Fibroblast of skin of right biceps (primary cell): ENCODE measurements at places on chromosomes 5 and 9.
A peak's percentile ranks its signal among the peaks of the same experiment; 100 is the strongest.

DNA sequence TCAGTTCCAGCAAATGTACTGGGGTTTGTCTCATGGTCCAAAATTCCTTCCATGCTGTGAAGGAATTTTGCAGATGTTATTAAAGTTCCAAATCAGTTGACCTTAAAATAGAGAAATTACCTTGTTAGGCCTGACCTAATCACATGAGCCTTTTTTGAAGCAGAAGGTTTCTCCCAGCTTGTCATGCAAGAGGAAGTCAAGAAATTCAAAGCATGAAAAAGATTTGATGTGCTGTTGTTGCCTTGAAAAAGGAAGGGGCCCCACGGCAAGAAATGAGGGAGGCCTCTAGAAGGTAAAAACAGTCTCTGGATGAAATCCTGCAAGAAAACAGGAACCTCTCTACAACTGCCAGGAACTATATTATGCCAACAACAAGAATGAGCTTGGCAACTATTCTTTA, 24.2 kb upstream of the HAPLN1 start:
- DNase-seq, result peak; percentile 59

DNA sequence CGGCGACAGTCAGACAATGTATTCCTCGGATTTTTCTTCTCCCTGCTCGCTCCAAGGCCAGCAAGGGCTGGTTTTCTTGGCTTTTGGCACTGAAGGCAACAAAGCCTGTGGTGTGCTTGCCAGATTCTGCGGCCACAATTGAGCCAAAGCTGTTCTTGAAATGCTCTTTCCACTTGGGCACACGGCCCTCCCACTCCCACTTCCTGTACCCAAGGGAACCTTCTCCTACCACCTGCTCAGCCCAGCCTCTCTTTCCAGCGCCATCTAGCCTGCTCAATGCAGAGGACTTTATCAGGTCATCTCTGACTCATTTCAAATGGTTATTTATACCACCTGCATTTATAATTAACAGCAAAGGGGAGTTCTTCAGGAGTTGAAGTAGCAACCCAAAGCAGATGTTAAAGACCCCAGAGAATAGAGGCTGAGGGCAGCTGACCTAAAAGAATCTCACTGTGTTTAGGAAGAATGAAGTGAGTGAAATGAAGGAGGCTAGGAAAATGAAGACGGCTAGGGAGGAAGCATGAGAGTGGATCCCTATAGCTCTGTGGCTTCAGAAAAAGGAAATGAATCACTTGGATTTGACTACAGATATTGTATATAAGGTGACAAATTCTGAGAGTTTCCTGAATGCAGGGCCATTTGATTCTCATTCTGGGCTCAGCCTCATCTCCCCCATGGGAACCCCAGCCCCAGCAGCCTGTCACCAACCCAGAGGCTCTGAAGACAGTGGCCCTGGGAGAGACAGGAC, 439.0 kb downstream of the ENC1 start:
- peak; percentile 63 for DNase-seq

- DNase-seq, result no peak
Measured at GRCh38 chr5:72786676-72787075, 29.8 kb upstream of the TNPO1 start.

DNA sequence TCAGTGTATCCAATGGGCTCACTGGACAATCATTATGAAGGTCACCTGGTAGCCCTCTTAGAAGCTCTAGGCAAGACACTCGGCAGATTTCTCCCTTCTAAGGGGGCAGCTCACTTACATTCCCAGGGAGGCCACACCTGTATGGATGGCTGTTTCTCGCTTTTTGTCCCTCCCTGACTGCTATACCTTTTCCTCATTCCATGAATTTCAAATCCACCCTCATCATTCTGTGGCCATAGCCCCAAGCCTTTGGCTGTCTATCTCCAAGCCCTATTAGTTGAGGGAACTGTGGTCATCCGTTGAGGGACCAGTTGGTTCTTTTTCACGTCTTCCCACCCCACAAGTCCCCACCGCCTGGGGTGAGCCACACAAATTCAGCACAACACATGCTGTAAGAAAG, 85.0 kb upstream of the RARS1 start:
- DNase-seq, result no peak

GRCh38 chr9:93346231-93347112, 105.0 kb upstream of the FAM120A start:
- peak; percentile 1 for DNase-seq

DNA sequence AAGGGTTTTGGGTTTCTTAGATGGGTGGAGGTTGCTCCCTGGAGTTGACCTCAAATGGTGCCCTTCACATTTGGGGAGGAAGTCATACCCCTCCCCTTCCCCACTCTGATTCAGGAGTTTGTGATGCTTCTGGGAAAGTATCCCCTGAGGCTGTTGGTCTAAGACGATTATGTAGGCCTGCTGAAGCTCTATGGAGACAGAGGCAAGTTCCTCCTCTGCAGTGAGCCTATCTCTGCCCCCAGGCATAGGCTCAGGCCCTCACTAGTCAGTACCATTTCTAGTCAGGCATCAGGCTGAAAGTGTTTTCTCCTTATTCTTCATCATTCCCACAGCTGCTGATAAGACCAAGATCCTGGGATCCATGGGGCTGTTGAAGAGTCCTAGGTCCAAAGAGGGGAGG, 271.6 kb upstream of the NUDT12 start:
- DNase-seq, result no peak

DNA sequence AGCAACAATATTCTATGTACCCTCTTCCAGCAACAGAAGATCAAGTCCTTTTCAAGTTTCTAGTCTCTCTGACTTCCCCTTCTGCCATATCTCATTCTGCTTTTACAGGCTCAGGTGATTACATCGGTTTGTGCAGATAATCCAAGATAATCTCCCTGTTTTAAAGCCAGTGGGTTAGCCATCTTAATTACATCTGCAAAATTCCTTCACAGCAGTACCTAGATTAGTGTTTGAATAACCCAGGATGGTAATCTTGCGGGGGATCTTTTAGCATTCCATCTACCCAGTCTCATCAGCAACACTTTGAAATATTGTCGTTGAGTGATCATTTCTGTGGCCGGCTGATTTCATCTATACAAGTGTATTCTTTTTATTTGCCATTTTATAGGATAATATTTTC, 130.2 kb downstream of the GHR start:
- no peak for DNase-seq

DNA sequence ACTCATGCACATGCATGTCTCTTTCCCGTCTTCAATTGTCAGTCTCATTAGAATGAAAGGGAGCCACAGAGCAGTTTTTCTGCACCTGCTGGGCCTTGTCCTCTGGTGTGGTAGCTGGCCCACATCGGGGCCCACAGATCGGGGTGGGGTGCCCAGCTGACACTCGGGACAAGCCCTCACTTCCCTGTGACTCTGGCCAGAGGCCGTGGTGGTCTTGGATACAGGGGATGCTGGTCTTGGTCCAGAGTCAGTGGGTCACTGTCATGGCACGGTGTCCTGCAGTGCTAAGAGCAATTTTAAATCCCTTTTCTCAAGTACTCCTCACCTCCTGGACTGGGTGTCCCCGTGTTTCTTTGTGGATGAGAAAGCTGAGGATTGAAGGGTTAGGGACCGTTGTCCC, 193.2 kb downstream of the CACNA1B start:
- no peak for DNase-seq
